ENCODE measurements at places on chromosomes 3 and 15.

GRCh38 chr3:171054921-171055320, 28.4 kb upstream of the SLC2A2 start:
- DNase-seq = no peak

DNA sequence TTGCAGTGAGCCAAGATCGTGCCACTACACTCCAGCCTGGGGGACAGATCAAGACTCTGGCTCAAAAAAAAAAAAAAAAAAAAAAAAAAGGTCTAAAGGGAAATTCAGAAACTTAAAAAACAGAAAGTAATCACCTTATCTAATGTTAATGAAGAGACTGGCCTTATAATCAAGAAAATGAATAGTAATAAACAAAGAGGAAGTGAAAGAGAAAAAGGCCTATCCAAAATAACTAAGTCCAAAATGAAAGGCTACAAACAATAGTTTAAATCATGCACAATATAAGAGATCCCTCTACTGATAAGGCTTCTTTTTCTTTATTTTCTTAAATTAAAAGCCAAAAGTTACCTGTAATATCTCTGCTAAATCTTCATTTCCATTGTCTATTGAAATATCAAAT, 37.1 kb upstream of the HDC start:
- DNase-seq = no peak

DNA sequence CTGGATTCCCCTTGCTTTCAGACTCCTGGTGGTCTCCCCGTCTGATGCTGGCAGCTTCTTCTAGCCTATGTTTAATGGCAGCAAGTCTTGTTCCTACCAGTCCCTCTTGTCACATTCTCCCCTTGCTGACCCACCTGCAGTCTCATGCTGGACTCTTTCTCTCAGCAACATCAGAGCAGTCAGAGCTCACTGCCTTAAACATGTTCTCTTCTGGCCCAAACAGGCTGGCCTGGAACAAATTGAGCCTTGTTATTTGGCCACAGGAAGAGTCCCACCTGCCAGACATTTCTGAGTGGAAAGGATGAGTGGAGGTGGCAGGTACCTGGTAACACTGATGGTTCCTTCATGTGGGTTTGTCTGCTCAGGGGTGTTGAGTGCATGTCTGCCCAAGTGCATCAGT, 59.2 kb upstream of the APEH start:
- DNase-seq = no peak

DNA sequence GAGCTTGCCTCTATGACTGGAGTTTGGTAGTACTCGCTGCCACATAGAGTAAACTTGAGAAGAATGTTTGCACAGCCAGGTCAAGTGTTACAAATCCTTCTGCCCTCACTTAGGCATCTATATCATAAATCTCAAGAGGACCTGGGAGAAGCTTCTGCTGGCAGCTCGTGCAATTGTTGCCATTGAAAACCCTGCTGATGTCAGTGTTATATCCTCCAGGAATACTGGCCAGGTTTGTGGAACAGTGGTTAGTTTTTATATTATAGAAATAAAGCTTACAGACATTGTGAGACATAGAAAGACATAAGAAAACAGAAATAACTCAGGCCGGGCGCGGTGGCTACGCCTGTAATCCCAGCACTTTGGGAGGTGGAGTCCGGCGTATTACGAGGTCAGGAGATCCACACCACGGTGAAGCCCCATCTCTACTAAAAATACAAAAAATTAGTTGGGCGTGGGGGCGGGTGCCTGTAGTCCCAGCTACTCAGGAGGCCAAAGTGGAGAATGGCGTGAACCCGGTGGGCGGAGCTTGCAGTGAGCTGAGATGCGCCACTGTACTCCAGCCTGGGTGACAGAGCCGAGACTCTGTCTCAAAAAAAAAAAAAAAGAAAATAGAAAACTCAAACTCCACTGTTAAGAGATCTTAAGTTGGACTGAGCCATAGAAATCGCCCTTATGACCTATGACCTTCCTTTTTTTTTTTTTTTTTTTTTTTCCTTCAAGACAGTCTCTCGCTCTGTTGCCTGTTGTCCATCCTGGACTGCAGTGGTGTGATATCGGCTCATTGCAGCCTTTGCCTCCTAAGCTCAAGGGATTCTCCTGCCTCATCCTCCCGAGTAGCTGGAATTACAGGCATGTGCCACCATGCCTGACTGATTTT, 2.2 kb downstream of the RPSA start:
- no peak for DNase-seq

- DNase-seq = no peak
Observed at GRCh38 chr3:127674101-127674721, 1.5 kb downstream of the ABTB1 start.

GRCh38 chr15:78065284-78065872, 12.1 kb downstream of the TBC1D2B start:
- peak; percentile 48 for DNase-seq

DNA sequence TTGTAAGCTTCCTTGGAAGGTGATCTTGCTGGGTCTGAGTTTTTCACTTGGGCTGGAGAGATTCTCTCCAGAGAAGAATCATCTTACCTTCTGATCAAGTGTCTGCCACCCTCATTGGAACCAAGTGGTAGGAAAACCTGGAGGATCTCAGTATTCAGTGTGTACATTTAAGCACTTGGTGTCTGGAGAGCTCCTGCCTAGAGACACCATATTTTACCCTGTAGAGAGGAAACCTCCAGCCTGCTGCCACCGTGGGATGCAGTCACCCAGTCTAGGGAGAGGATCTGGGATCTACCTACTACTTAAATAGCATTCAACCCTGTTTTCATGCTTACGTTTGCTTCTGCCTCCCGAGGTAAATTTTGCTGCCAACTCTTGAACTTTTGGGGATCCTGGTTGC, 274.3 kb downstream of the SV2B start:
- no peak for DNase-seq

DNA sequence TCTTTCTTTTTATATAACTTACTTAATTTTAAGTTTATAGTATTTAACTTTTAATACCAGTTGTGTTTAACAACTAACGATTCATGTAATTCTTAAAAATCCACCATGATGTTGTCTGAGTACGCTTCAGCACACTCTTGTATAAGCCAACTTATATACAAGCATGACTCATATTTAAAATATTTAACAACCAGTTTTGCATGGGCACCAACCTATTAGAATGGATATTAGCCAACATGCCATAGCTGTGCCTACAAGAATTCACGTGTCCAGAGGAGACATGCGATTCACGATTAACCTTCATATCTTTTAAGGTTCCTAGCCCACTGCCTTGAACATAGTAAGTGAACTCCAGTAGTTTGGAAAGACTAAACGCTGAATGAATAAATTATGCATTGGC, 1023.2 kb downstream of the TBL1XR1 start:
- DNase-seq = no peak

DNA sequence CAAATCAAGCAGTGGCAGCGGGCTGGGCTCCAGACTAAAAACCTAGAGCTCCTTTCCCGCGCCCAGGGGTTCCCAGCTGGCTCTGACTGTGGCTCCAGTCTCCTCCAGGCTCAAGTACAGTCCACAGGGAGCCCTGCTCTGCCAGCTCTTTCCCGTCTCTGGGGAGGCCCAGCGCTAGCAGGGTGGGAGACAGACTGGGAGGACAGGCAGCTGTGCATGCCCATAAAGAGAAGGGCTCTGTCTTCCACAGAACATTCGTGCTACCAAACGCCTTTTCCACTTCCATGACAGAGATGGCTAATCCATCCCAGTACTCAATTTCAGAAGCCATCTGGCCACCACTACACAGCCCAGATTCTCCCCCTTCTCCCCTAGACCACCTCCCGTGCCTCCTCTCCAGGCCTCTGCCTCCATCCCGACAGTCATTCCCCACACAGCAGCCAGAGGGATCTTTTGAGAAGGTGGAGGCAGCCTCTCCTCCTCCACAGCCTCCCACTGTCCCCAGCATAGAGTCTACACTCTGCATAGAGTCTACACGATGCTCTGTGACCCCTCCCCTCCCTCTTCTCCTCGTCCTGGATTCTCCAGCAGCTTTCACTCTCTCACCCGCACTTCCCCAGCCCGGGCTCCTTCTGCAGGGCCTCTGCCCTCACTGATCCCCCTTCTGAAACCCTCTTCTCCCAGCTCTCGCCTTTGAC, 6.8 kb upstream of the DUSP7 start:
- DNase-seq = no peak

DNA sequence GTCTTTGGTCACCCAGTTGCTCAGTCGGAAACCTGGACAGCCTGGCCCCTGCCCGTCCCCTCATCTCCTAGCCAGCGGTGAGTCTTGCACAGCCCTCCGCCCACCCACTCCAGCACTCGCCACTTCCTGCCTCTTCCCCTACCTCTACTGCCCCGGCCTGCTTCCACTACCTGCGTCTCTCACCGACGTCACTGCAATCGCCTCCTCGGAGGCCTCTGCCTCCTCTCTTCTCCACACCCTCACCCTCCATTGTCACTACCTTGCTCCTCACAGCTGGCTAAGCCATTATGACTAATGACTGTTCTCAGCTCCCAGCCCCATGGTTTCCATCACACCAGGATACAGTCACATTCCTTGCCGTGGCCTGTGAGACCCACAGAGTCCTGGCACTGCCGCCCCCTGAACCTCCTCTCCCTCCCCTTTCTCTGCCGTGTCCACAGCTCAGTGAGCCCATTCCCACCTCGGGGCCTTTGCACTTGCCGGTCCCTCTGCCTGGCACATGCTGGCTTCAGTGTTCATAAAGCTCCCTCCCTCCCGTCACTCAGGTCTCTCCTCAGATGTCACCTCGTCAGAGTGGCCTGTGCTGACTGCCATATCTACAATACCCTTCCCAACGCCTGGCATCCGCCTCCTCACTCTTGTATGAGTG, 104.8 kb downstream of the FBLN2 start:
- no peak for DNase-seq

DNA sequence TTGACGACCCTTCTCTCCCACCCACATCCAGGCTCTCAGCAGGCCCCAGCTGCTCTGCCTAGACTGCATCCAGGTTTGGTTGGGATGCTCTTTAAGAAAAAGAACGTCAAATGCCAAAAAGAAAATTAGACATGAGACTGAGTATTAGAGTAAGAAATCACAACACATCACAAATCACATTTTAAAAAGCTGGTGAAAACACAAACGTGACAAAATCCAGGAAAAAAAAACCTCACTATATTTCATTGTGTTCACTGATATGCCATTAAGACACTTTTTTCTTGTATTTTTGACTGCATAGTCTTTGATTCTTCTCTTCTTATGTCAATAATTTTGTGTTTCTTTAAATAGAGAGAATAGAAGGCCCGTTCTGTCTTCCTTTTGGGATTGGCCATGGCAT, 243.7 kb downstream of the TLE3 start:
- no peak for DNase-seq

DNA sequence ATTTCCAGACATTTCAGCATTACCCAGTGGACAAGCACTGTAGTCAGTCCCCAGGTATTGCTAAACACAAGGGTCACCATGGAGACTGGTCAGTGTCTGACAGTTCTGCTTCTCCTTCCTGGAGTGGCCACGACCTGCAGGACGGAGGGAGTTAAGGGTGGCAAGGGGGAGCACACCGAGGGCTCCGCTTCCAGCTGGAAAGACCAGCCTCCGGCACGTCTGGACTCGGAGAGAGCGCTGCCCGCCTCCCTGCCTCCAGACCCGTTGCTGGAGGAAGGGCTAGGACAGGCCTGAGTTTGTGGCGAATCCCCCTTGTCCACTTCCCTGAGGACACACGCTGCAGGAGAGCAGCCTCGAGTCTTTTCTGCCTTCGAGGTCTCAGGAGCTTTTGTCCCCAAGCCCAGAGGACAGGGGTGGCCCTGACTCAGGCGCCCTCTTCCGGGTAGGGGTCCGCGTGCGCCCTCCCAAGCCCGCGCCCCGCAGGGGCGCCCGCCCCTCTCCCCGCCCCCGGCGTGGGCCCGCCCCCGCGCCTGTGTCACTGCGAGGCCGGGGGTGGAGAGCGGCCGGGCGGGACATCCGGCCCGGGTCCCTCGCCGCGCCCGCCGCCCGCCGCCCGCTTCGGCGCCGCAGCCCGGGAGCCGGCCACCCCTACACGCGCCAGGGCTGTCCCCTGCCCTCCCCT, at the start of gene CHST14:
TSS of gene CHST14 (plus strand) at position 562 of the 682 bp plus-strand sequence. CDS start 230 bp downstream, outside the sequence.
- peak; percentile 69 for DNase-seq

GRCh38 chr15:68369931-68370767, 61.8 kb downstream of the ITGA11 start:
- DNase-seq = no peak

GRCh38 chr3:147391781-147392624, 14.3 kb downstream of the ZIC4 start:
- no peak for DNase-seq
